ENCODE measurements at places on chromosomes 1 and 21. TPM values are rescaled to one million over a fixed set of nuclear protein-coding genes. Genes with fewer than 3 reads are reported as not detected.

FAM163A gene
- total RNA-seq: not detected

ITGB3BP gene
- total RNA-seq: 19.8 TPM

ANGPTL7 gene
- 0.43 TPM for total RNA-seq

OR10T2 gene
- total RNA-seq: not detected

NUDT4B gene
- total RNA-seq: 19.5 TPM

A3GALT2 gene
- not detected for total RNA-seq

AMY1B gene
- not detected for total RNA-seq

SLC16A4 gene
- total RNA-seq: 11.6 TPM

OPRD1 gene
- not detected for total RNA-seq

FALEC gene
- total RNA-seq: not detected

RNF207 gene
- total RNA-seq: 8.2 TPM

CNKSR1 gene
- total RNA-seq: 1.8 TPM

S100A9 gene
- total RNA-seq: not detected

TMEM81 gene
- 0.77 TPM for total RNA-seq

COL6A1 gene
- 5,608 TPM for total RNA-seq

PAPPA2 gene
- 7.9 TPM for total RNA-seq

BSND gene
- total RNA-seq: not detected

VHLL gene
- total RNA-seq: not detected

IFI44L gene
- 1.1 TPM for total RNA-seq

SPRR1A gene
- not detected for total RNA-seq

TMIGD3 gene
- not detected for total RNA-seq

MSH4 gene
- total RNA-seq: 0.17 TPM

DYNLT5 gene
- total RNA-seq: not detected

TTC34 gene
- total RNA-seq: 0.26 TPM

PROX1 gene
- 0.09 TPM for total RNA-seq

RNASEL gene
- total RNA-seq: 9.4 TPM

ITLN2 gene
- not detected for total RNA-seq

HSD11B1 gene
- 49.4 TPM for total RNA-seq

OR2L3 gene
- not detected for total RNA-seq

PDC gene
- total RNA-seq: not detected

IER5 gene
- total RNA-seq: 20.9 TPM

OR10Z1 gene
- not detected for total RNA-seq

FMO5 gene
- total RNA-seq: 0.58 TPM

CAPZB gene
- 130 TPM for total RNA-seq

DIP2A gene
- 15.3 TPM for total RNA-seq

AADACL4 gene
- total RNA-seq: not detected

PRKAB2 gene
- total RNA-seq: 7.1 TPM

TMEM82 gene
- not detected for total RNA-seq

SPRR2A gene
- not detected for total RNA-seq

LHX8 gene
- not detected for total RNA-seq

KLHDC8A gene
- 0.12 TPM for total RNA-seq

DNAJC6 gene
- 0.26 TPM for total RNA-seq

RGS13 gene
- total RNA-seq: not detected

TPTE gene
- total RNA-seq: not detected

REN gene
- total RNA-seq: not detected

ARHGEF16 gene
- total RNA-seq: 0.23 TPM

CASQ2 gene
- not detected for total RNA-seq

DDR2 gene
- total RNA-seq: 158 TPM

CFHR4 gene
- not detected for total RNA-seq

ZSWIM5 gene
- under 0.01 TPM for total RNA-seq

SMG7 gene
- total RNA-seq: 25.4 TPM

OR6N2 gene
- not detected for total RNA-seq

SHISA4 gene
- 51.0 TPM for total RNA-seq
